ENCODE measurements at places on chromosomes 1 and 21. TPM values are rescaled to one million over a fixed set of nuclear protein-coding genes. Genes with fewer than 3 reads are reported as not detected.

GBP4 gene
- 0.01 TPM for polyA plus RNA-seq

HHIPL2 gene
- 0.08 TPM for polyA plus RNA-seq

NUP210L gene
- polyA plus RNA-seq: not detected

CEP170 gene
- polyA plus RNA-seq: 12.0 TPM

RSBN1 gene
- 2.0 TPM for polyA plus RNA-seq

OR14C36 gene
- not detected for polyA plus RNA-seq

PLCH2 gene
- polyA plus RNA-seq: 89.4 TPM

TNFRSF1B gene
- polyA plus RNA-seq: 0.03 TPM

RCSD1 gene
- 0.03 TPM for polyA plus RNA-seq

KIAA0040 gene
- 34.5 TPM for polyA plus RNA-seq

- DNase-seq: no peak
These were observed 20.2 kb downstream of the NSL1 start for GRCh38 chr1:212771341-212771740.

DNA sequence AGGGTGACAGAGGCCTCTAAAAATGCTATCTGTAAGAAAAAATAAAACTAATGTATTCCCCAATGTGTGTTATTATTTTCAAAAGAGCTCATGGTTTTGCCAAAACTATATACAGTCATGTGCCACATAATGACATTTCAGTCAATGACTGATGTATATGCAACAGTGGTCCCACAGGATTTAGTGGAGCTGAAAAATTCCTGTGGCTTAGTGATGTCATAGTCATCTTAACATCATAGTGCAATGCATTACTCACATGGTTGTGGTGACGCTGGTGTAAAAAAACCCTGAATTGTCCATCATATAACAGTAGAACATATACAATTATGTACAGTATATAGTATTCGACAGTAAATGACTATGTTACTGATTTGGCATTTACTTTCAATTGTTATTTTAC is 172.4 kb downstream of the CACNA1E start:
- DNase-seq: peak; percentile 36

- peak; percentile 20 for DNase-seq
These were observed 129.2 kb downstream of the RGS21 start for GRCh38 chr1:192445839-192446489.

- DNase-seq: no peak
These were observed 203.9 kb downstream of the HIVEP3 start for GRCh38 chr1:41714638-41715389.

DNA sequence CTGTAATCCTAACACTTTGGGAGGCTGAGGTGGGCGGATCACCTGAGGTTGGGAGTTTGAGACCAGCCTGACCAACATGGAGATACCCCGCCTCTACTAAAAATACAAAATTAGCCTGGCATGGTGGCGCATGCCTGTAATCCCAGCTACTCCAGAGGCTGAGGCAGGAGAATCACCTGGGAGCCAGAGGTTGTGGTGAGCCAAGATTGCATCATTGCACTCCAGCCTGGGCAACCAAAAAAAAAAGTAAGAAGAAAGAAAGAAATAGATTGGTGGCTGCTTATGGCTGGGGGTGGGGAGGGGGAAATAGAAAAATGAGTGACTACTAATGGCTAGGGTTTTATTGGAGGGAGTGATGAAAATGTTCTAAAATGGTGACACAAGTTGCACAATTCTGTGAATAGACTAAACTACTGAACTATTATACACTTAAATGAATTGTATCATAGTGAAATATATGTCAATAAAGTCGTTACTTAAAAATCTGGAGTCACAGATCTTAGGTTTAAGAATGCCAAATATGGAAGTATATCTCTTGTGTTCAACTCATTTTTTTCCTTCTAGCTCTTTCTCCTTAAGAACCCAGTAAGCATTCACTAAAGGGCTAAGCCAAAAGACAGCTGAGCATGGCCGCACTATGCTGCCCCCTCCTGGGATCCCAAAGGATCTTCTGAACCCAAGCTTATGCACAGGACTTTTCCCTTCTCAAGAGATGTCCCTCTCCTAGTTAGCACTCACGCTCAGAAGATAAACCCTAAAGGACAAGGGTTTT is 3.2 kb upstream of the NPL start:
- no peak for DNase-seq

DNA sequence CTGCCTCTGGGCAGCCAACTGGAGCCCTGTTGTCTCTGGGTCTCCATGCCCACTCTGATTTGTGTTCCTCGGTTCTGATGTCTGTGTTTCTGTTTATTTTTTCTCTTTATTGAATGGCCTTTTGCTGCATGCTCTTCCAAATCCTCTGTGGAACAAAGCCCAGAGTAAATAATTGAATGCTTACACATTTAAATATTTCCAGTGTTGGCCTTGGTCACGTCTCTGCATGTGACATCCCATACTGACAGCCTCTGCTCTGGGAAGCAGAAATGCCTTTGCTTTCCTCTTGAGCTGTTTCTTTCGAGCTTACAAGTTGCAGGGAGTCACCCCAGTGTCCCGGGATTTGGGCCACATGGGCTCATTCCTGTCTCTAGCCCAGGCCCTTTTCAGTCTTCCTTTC is 267.9 kb downstream of the PTPRU start:
- no peak for DNase-seq

- no peak for DNase-seq
These were observed 48.8 kb downstream of the KCNK1 start for GRCh38 chr1:233662575-233663304.

DNA sequence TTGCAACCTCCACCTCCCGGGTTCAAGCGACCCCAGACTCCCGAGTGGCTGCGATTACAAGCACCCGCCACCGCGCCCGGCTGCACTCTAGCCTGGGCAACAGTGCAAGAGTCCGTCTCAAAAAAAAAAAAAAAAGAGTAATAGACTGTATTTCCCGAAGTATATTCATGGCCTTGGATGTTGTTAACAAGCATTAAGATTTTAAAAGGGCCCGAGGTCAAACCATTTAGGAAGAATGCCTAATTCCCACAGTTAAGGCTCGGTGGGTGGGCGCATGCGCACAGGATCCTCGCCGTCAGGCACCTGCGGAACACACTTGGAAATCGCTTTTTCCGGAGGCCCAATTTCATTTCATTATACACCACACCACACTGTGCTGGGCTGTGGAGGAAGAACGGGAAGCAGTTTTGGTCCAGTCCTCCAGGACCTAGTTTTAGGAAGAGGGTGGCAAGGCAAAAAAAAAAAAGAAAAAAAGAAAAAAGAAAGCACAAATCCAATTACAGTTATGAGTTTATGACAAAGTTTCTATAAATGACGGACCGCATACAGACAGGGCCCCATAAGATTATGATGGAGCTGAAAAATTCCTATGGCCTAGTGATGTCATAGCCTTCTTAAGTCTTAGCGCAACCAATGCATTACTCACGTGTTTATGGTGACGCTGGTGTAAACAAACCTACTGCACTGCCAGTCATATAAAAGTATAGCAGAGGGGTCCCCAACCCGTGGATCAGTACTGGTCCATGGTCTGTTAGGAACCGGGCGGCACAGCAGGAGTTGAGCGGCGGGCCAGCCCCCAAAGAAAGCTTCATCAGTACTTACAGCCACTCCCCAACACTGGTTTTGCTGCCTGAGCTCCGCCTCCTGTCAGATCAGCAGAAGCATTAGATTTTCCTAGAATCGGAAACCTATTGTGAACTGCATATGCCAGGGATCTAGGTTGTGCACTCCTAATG is 38.2 kb downstream of the H3-3A start:
- peak; percentile 56 for DNase-seq

DNA sequence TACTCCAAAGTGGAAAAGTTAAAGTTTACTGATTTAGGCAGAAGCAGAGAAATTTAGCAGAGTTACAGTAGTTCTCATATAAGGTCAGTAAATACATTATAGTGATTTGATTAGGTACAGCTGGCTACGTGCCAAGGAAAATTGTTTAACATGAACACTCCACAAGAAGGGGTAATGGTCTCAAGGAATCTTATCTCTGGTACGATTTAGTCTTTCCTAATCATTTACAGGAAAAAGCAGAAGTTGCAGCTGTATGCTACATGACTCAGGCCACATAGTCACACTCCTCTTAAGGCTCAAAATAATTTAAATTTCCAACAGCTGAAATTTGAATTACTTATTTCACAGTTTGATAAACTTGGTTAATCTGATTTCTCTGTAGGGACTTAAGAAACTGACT is 36.9 kb upstream of the OR2B11 start:
- DNase-seq: no peak

- DNase-seq: no peak
These were observed at the start of gene NTNG1 for GRCh38 chr1:107140703-107141490. TSS of gene NTNG1 (plus strand) at chr1:107141039.

GRCh38 chr21:38242061-38242460 is 14.7 kb upstream of the KCNJ15 start:
- DNase-seq: no peak

DNA sequence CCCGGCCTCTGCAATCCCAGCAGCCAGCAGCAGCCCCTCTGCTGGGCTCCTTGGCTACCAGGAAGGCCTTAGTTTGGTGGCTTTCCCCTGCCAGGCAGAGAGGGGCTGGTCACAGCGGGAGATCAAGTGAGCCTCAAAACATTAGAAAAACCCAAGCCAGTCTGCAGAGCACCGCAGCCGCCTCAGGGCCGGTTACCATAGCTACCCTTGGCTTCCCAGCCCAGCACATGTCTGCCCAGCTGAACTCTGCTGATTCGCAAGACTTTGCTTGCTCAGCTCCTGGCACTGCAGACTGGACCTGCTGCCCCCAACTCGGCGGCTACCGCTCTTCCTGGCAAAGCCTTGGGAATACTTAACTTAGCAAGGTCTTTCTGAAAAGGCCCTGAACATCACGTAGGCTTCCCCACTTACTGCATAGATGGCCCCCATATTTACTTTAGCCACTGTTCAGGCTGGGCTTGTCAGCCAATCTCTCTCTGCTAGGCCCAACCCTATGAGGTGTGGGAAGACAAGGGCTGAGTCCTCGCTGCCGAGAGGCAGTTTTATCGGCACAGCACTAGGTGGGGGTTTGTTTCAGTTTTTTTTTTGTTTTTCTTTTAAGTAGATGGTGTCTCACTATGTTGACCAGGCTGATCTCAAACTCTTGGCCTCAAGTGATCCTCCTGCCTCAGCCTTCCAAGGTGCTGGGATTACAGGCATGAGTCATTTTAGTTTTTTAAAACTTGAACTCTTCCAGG is 28.6 kb upstream of the PLEKHG5 start:
- peak; percentile 32 for DNase-seq

- DNase-seq: no peak
These were observed 65.4 kb downstream of the ABCA4 start for GRCh38 chr1:94055459-94056122.

DNA sequence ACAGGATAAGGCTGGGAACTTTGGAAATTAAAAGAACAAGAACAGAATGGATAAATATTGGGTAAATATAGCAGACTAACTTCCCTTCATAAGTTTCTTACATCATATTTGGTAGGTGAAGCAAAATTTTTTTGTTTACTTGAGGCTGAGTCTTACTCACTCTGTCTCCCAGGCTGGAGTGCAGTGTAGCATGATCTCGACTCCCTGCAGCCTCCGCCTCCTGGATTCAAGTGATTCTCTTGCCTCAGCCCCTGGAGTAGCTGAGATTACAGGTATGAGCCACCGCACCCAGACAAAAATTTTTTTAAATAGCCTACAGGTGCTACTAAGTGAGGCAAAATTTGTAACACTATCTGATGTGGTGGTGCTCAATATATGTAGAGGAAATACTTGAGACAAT is 50.7 kb downstream of the TM2D1 start:
- no peak for DNase-seq

GRCh38 chr1:53811414-53811851 is 26.7 kb downstream of the NDC1 start:
- peak; percentile 0 for DNase-seq

DNA sequence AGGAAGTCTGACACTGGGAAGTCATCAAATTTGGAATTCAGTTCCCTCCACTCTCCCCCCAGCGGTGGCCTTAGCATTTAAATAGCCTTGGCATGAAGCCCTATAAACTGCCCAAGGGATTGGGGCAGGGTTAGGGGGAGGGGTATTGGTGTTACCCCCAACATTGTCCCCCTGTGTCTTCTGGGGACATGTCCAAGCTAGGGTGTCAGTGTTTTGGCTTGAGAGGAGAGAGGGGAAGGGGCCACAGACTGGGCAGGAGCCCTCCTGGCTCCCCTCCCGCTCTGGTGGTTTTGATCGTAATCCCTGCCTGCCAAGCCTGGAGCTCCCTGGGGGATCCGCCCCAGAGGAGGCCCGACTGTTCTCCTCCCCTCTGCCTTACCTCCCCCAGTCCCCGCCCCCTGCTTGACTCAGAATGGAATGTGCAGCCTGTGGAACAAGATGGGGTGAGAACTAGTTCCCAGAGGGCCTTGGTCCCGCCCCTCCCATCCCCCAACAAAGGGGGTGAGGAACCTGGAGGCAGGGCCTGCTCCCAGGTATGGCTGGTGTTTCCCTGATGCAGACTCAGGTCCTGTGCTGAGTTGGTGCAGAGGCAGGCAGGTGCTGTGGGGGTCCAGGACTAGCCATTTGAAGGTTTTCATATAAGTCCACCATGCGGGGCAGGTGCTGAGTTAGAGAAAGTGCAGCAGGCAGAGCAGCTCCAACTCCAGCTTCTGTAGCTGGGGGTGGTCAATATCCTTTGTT is 7.4 kb downstream of the SOX13 start:
- peak; percentile 82 for DNase-seq

DNA sequence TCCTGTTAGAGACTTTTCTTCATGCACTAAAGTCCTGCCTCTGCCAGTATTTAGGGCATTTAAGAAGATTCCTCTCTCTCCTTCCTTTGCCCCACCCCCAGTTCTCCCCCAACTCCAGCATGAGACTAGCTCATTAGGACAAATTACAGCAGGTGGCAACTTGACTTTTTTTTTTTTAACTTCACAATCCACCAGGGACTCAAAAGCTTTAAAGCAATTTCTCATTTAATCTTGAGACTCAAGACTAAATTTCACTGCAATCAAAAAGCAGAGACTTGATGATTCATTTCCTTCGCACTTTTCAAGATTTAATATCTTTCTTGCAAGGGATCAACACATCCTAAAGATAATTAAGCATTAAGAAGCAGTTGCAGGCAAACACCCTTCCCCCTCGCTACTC is 74.9 kb downstream of the WLS start:
- DNase-seq: no peak

DNA sequence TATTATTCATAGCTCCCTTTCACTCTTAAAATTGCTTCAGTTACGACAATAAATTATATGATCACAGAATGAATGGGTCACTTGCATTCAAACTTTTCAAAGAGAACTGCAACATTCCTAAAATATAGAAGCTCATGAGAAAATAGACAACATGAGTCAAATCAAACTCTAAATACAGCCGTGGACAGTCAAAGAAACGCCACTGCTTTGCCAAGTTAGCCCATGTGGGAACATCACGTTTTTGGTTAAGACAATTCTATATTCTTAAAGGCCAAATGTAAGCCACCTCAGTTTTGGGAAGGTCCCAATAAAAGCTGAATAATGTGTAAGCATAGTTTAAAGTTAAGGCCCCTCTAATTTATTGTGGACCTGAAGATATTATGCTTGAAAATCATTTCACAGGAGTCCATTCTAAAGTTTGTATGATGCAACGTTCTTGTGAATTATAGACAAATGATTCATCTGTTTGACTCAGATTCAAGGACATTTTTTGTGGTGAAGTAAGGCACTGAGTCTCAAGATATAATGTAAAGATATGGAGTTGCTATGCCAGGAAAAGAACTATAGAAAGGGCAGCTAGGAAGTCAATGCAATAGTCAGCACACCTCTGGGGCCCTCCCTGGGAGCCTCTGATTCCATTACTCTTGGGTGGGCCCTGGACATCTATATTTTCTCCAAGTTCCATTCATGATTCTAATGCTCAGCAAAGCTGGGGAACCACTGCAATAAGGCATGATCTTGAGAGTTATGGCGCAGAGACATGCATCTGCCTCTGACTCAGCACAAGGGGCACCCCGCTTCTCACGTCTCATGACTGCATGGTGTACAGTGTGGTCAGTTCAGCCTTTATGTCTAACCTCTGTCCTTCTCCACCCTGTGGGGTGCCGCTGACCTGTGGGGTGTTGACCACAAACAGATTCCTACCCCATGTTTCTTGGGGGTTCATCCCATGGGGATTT is 33.9 kb downstream of the ETS2 start:
- peak; percentile 96 for DNase-seq
